ENCODE measurements at places on chromosomes 7 and 10. TPM values are rescaled to one million over a fixed set of nuclear protein-coding genes. Genes with fewer than 3 reads are reported as not detected.

Gene GLRX3
- 44.3 TPM for total RNA-seq

Gene RNF148
- total RNA-seq: 0.54 TPM

Gene ASZ1
- not detected for total RNA-seq

Gene MTG1
- total RNA-seq: 43.6 TPM

Gene VPS37D
- total RNA-seq: 3.3 TPM

Gene PDLIM1
- 434 TPM for total RNA-seq

Gene CYP26A1
- total RNA-seq: not detected

Gene IMPDH1
- 37.0 TPM for total RNA-seq

Gene NIPSNAP2
- total RNA-seq: 59.4 TPM

Gene WIPF3
- 1.2 TPM for total RNA-seq

Gene GPR26
- total RNA-seq: not detected

Gene PRLHR
- total RNA-seq: not detected
